Ovary (tissue), 10 donors: ENCODE measurements at places on chromosomes 1 and 21. TPM values are rescaled to one million over a fixed set of nuclear protein-coding genes. Genes with fewer than 3 reads are reported as not detected.

The NUCKS1 gene
- 275 TPM for total RNA-seq

The SLC16A4 gene
- total RNA-seq: 31.8 TPM

DNA sequence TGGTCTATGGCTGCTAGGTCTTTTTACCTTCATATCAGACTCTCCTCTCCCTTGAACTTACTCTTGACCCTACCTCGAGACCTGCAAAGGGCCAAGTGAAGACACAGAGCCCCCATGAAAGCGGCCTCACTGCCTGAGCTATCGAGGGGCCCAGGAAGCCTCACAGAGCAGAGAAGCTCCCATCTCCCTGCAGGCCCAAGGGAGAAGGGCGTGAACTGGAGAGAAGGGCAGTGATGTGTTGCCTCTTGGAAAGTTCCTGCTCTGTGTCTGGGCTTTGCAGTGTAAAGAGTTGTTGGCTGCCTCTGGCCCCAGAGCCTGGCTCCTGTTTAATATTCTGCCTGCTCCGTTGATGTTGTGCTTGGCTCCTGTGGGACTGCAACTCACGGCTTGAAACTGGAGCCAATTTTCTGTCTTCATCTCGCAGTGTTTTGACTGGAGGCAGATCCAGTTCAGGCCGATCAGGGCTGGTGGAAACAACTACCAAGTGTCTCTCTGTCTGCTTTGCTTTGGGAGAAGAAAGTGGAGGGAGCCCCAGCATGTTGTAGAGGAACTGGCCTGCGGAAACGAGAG lies 4.3 kb downstream of the SERTAD4 start:
- peak; percentile 73 for DNase-seq

The FCGR3B gene
- 0.92 TPM for total RNA-seq

DNA sequence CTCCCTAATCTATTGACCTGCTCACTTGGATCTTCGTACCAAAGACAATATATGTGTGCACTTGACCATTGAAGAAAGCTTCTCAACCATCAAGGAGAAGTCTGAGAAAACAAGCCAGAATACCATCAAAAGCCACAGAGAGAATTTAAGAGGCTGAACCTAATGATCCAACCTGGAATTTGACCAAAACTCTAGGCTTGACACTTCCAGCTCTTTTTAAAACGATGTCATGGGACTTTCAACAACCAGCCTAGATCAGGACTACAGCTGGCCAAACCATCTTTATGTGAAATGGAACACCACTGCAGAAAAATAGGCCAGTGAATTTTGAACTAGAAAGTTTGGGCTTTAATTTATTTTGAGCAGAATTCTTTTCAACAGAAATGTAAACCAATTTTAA lies 444.4 kb downstream of the LTN1 start:
- DNase-seq: no peak

GRCh38 chr1:147177611-147178380 lies 5.5 kb upstream of the PRKAB2 start:
- no peak for DNase-seq

The COA6 gene
- 15.8 TPM for total RNA-seq

GRCh38 chr1:90334137-90334536 lies 339.2 kb downstream of the ZNF326 start:
- no peak for DNase-seq

DNA sequence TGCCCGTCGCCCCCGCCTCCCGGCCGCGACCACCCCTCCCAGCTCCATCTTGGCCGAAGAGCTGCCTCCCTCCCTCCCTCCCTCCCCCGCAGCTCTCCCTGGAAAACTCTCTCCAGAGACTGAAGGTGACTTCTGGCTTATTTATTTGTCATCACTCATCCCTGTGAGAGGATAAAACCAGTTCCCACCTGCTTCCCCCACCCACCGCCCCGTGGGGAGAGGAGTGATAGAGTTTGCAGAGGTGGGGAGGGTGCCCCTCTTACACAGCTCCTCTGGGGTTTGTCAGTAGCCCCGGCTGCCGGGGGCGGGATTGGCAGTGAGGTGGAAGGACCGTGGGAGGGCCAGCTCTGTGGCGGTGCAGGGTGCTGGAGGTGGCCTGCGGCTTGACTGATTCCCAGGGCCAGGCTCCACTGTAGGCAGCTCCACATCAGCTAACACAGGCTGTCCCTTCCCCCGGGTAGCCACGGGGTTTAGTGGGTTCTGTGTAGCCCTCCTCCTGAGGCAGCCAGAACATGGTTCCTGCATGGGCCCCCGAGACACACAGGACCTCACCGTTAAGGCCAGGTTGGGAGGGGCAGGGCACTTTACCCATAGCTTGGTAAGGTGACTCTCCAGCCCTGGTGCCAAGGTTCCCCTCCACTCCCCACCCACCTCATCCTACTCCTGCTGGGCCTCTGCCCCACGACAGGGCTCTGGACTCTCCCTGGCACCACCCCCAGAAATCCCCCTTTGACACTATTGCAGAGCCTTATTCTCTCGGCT lies 62.2 kb downstream of the ELK4 start:
- no peak for DNase-seq
